AG10803 (cell line): ENCODE measurements at places on chromosomes 11 and 22.

DNA sequence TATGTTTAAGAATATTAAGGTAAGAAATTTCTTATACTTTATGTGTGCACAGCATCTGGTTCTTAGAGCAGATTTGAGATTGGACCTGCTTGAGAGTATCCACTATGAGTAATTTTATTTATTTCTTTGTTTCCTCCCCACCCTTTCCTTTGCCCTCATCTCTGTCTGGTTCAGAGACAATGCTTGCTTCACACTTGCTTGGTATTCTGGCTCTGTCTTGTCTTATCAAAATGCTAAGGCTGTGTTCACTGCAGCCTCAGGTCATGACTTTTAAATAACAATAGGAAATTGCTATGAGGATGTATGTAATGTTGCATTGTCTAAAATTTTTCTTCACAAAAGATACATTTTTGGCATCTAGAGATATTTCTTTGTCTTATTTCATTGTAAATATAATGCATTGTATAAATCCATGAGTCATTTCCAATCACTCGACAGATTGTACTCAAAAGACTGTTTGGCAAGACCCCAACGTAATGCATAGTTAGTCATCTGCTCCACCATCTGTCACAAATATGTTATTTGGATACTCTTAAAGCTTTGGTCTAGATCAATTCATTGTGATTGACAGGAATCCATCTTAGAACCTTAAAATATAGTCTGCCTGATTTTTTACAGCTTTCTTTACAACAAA is 395.7 kb downstream of the AASDHPPT start:
- peak; percentile 12 for DNase-seq

- DNase-seq, result no peak
These were observed 78.4 kb upstream of the CCDC90B start for GRCh38 chr11:83364500-83365045.

- no peak for DNase-seq
These were observed 125.4 kb upstream of the ARHGAP20 start for GRCh38 chr11:110837603-110838002.

DNA sequence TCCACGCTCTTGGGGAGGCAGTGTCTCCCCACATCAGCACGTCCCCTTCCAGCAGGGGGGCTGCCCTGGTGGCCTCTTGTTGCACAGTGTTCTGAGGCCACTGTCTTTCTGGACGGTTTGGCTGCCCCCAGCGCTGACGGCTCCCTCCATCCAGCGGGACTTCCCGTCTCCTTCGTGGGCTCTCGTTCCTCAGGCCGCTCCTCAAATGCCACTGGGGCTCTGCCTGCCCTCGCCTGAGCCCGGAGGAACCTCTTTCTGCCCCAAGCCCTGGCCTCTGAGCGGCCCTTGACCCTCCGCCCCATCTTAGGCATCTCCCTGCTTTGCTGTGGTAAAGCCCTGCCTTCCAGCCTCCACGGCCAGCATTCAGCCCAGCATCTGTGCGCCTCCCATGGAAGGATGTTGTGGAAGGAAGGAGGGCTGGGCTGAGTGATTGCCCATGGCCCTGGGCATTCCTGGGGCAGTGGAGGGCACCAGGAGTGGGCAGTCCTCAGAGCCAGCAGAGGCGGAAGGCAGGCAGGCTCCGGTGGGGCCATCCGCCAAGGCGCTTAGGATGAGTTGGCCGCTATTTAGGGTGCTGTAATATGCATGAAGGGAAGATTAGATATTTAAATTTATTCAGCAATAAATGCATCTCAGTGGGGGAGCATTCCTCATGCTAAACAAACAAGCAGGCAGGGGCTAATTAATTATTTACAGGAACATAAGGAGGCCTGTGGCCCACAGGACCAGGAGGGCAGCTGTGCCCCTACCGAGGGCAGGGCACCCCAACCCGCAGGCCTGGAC is 17.8 kb downstream of the OTUB1 start:
- DNase-seq, result no peak

- DNase-seq, result no peak
These were observed 479 bp downstream of the RSF1 start for GRCh38 chr11:77819921-77820564.

- DNase-seq, result peak; percentile 80
These were observed 15.7 kb downstream of the CRTAM start for GRCh38 chr11:122853971-122854446.

DNA sequence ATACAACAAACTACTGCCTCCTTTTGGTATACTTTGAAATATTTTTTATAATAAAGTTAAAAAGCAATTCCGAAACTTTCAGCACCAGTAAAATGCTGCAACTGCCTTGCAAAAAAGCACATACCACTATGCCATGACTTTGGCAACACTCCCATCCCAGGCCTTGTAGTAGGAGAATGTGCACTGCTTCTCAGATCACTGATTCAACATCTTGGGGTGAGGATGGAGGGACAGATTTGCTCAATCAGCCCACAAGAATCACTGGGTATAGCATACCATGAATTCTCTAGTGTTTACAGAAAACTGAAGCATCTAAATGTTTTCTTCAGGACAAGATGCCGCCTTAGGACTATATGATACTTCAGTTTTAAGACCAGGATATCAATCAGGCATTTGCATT is 14.9 kb downstream of the EIF4ENIF1 start:
- DNase-seq, result peak; percentile 98

- no peak for DNase-seq
These were observed 69.9 kb downstream of the HORMAD2 start for GRCh38 chr22:30150212-30150611.

- no peak for DNase-seq
These were observed 1578.8 kb upstream of the RAG2 start for GRCh38 chr11:38176686-38177322.

DNA sequence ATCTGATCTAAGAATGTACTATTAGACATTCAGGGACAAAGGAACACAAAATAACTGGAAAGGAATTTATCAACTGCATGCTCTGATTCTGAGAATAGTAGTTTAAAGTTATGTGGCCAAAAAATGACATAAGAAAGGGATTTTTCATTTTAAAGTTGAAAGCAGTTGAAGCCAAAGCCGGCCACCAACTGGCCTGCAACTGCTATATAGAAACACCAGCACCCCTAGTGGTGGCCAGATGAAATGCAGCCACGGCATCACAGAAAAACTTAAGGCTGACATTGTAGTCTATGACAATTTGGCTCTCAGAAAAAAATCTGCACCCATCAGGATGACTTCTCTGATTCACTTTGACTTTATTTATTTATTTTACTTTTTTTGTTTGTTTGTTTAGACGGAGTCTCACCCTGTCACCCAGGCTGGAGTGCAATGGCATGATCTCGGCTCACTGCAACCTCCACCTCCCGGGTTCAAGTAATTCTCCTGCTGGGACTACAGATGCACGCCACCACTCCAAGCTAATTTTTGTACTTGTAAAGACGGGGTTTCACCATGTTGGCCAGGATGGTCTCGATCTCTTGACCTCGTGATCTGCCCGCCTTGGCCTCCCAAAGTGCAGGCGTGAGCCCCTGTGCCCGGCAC is 59.2 kb downstream of the SLC35F2 start:
- DNase-seq, result peak; percentile 69

DNA sequence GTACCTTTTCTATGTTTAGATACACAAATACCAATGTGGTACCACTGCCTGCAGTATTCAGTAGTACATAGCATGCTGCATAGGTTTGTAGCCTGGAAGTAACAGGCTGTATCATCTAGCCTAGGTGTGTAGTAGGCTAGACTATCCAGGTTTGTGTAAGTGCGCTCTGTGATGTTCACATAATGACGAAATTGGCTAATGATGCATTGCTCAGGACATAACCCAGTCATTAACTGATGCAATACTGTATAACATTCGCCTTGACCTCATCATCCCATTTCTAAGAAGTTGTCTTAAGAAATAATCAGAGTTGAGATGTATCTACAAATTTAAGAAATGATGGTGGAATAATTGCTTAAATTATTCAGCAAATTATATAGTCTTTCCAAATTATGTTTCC is 116.0 kb upstream of the TIMP3 start:
- no peak for DNase-seq

DNA sequence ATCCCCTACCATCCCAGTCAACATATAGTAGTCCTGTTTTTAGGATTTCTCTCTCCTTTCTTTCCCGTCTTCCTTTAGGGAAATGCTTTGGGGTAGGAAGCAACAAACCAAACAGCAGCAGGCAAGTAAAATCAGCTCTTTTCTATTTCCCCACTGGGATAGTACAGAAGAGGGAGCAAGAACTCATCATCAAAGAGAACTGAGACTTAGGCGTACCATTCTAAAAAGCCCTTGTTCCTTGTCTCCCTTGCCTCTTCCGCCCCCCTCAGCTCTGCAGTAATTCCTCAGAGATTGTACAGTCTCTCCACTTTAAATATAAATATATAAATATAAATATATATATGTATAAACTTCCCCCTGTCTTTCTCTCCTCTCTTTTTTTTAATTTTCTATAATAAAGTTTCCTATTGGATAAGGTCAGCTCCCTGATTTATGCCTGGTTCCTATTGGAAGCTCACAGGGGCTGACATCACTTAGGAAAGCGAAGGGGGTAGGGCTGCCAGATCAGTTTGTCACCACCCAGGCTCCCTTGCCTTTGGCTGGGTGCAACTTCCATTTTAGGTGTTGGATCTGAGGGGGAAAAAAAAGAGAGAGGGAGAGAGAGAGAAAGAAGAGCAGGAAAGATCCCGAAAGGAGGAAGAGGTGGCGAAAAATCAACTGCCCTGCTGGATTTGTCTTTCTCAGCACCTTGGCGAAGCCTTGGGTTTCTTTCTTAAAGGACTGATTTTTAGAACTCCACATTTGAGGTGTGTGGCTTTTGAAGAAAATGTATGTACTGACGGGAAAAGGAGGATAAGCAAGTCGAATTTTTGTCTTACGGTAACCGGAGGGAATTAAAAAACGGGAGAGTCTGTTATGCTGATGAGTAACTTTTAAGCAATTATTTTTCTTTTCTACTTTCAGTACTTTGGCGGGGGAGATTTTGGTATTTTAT is at the start of gene CTNND1:
CTNND1 (plus strand) TSS at position 502 of the 934 bp plus-strand sequence. CDS start 29,677 bp downstream, outside the sequence.
- peak; percentile 97 for DNase-seq

DNA sequence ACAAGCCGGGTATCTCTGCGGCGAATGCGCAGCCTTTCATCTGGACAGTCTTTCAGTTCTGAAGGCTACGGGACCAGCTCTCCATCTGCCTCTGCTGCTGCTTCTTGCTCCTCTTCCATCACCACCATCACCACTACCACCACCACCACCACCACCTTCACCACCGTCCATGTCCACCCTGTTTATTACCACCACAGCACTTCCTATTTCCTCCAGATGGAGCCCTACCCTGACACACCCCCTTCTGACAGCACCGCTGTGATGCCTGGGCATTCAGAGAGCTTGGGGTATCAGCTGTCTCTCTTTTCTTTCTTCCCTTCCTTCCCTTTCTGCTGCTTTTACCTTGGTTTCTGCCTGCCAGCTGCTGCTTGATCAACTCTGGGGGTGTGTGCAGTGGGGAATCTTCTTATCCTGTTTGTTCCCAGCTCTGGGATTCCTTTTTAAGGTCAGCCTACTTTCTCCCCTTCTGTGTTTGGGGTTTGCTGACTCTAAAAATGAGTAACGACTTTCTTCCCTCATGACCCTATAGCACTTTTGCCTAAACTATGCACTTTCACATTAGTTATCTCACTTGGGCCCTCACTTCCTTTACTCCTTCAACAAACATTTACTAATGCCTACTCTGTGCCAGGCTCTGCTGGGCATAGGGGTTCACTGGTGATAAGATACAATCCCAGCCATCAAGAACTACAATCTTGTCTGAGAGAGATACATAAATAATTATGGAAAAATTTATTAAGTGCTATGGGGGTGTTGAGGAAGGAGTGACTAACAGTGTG is 7.8 kb upstream of the RRM1 start:
- no peak for DNase-seq

DNA sequence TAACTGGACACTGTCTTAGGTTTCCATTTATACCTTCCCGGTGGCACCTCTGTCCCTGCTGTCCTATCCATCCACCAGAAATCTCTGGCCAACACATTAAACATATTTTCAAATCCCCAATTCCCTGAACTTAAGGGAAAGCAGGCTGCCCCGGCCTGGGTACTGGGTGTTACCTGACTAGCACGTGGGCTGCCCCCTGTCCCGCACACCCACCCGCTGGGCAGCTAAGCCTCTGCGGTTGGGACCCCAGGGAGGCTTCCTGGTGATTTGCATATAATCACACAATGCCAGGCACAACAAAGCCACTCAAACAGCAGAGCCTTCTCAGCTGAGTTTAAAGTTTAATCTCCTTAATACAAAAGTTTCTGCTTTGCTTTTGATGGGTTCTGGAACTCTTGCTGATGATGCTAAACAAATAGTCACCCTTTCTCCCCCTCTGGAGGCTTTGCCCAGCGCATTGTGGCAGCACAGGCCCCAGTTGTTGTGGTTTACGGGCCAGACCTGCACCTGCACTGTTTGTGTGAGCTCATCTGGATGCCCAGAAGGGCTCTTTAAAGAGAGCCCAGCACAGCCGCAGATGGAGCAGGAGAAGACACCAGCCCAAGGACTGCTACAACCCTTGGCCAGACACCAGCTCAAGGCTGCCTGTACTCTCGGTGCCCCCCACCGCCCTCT is 59.9 kb upstream of the POU2AF1 start:
- DNase-seq, result no peak
